IMR-90 (cell line): ENCODE measurements at places on chromosomes 3 and 15. TPM values are rescaled to one million over a fixed set of nuclear protein-coding genes. Genes with fewer than 3 reads are reported as not detected.

GRCh38 chr3:1195947-1196346 lies 103.1 kb downstream of the CNTN6 start:
- DNase-seq: peak; percentile 68

- DNase-seq: no peak
Observed at GRCh38 chr15:66425837-66426236, 39.1 kb downstream of the MAP2K1 start.

- DNase-seq: peak; percentile 98
Observed at GRCh38 chr15:35308802-35309201, 223.7 kb upstream of the NANOGP8 start.

DNA sequence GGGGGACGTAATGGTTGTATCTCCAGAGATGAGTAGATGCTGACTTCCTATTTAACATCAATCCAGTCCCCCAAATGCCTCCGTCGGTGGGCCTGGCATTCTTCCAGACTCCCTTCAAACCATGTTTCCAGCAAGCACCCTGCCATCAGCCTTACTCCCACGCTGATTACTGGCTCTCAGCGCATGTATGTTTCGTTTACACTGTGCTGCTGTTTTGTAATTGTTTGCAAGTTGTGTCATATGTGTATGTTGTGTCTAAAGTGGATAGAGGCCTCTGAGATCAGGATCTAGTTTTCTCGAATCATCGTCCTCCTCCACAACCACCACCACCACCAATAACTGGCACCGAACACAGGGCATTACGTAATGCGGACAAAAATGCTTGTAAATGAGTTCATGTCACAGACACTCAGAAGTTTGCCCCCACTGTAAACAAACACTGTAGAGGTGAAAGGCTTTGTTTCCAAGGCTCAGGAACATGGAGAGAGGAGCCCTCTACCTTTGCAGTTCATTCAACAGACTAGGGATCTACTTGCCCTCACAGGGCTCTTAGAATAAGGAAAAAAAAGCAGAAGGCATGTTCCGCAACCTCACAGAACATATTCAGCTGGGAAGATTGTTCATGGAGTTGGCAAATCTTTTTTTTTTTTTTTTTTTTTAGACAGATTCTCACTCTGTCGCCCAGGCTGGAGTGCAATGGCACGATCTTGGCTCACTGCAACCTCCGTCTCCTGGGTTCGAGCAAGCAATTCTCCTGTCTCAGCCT lies 46.1 kb upstream of the SEMA4B start:
- DNase-seq: peak; percentile 95

DNA sequence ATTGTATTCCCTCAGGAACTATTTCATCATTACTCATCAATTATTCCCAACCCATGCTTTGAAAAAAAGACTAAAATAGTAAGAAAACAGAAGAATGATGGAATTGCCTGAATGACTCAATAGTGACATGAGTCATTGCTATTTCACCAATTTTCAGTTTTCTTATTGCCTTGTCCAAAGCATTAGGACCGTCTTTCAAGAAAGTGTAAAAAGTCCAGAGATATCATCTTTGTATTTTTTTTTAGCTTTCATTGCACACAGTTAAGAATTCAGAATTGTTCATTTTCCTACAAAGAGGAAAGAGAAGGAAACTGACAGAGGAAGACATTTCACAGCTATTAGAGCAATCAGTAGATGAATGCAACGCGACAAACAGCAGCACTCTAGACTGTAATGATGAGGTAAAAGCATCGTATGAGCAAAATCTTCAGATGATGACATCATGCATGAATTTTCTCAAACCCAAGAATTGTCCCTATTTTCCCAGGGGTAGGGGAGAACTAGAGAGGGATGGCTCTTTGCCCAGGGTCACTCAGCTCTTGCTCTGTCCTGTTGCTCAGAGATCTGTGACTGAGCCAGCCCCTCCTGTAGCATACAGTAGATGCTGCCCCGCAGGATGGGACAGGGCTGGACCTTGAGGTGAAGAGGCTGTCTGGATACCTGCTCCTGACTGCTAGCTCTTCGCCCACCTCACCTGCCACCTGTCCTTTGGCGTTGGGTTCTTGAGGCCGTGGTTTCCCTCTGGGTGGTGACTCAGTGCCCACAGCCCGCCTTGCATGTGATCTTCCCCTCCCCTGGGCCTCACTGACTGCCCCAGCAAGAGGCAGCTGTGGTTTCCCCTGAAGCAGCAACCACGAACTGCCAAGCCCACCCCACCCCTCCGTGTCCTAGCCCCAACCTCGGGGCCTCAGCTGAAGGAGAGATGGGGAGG lies 84.8 kb downstream of the PPCDC start:
- peak; percentile 91 for DNase-seq

- peak; percentile 39 for DNase-seq
Observed at GRCh38 chr3:120324190-120324589, 25.0 kb downstream of the LRRC58 start.

DNA sequence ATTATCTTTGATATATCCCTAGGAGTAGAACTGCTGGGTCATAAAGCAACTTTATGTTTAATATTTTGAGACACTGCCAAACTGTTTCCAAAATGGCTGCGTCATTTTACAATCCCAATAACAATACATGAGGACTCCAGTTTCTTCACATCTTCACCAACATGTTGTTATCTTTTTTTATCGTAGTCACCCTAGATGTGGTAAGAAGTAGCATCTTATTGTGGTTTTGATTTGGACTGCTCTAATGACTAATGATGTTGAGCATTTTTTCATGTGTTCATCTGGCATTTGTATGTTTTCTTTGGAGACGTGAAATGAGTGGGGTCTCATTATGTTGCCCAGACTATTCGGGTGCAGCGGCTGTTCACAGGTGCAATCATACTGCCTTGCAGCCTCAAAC lies 83.8 kb downstream of the MAP4 start:
- DNase-seq: peak; percentile 49

- DNase-seq: no peak
Observed at GRCh38 chr15:62119874-62120273, 45.2 kb downstream of the C2CD4B start.

The LMAN1L gene
- total RNA-seq: not detected in 2 replicates

The XCR1 gene
- not detected in 2 replicates for total RNA-seq

The CCDC14 gene
- 70.0 and 82.1 TPM in 2 replicates for total RNA-seq
